ENCODE measurements at places on chromosomes 11 and 22.

GRCh38 chr22:50641696-50642607 lies 14.0 kb upstream of the ARSA start:
- DNase-seq, result no peak

DNA sequence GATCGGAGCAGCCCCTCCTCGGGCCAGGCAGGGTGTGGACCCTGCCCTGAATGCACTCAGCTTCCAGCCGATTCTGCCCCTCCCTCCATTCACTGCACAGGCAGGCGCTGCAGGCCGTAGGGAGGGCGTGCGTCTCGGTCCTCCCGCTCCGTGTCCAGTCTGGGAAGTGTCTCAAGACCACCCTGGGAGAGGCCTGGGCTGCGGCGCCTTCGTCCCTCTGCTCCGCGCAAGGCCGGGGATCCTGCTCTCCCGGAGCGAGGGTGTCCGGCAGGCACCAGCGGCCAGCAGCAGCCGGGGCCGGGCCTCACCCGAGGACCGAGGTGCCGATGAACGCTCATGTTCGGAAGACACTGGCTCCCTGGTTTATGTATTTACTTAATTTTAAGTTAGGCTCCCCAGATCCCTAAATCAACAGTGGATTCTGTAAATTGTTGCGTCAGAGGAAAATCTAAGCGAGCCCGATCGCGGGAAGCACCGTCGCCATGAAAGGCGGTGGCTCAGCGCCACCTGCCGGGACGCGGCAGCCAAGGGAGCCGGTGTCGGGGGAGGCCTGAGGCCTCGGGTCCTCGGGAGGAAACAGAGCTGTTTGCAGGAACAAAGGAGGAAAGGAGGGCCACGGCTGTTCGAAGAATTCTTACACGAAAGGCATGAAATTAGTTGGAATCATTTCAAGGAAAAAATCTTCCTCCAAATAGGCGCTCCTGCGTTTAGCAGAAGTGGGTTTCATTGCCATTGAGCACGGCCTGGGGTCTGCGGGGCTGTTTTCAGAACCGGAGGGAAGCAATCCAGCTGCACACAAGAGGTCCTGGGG lies 195.3 kb downstream of the BRD1 start:
- no peak for DNase-seq

DNA sequence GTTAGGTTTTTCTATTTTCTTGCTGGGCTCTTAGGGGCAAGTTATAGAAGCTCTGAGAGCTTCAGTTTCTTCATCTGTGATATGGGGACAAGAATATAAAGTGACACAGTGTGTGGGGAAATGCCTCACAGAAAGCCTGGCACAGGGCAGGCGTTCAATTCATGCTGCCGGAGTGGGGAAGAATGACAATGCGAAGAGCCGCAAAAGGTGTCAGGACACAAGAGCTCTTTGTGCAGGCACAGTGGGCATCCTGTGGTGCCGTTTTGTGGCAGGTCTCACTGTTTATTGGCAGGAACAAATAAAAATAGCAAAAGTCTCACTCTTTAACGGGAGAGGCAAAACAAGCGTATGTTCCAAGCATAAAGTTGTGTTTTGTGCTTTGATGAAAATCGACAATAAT lies 112.1 kb downstream of the TIMP3 start:
- no peak for DNase-seq

DNA sequence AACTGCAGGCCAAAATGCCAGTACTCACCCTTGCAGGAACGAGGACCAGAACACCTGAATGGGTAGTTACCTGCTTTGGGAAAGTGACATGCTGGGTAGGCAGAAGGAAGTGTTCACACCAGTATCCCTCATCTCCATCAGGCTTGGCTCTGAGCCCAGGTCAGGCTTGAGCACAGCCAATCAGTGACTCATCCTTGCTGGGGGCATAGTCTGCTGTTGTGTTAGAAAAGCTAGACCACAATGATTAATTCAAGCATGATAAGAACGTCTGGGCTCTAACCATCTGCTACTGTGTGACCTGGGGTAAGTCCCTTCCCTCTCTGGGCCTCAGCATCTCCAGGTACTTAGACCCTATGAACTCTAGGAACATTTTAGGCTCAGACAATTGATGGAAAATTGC lies 450.4 kb downstream of the MIAT start:
- DNase-seq, result peak; percentile 95

DNA sequence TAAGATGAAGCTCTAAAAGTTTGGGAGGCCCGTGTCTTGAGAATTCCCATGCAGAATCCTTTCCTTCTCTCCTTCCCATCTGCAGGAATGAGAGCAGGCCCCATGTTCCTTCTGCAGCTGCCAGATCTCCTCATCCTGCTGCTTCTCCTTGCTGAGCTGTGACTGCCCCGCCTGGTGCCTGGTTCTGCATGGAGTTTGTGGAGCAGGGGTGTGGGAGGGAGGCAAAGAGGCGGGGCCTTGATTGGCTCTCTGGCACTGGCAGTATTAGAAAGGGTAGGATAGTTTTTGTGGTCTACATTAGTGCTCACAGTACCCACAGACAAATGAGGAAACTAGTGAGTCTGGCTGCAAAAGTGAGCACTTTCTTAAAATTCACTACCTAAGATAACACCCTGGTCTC lies 91.1 kb upstream of the CLPB start:
- no peak for DNase-seq

DNA sequence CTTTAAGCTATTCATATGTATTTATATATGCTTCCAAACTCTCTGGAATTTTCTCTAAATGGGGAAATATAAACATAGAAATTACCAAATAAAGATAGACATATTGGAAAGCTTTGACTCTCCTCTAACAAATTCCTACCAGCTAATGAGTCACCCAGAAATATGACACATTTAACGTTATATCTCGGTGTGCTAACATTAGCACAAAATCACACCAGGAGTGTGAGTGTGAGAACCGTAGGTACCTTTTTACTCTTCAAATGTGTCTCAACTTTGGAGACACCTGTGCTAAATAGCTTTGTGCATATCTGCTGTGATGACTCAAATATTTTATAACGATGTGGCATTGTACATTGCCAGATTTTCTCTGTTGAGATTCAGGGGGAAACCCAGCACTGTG lies 714.4 kb downstream of the METTL15 start:
- peak; percentile 62 for DNase-seq

DNA sequence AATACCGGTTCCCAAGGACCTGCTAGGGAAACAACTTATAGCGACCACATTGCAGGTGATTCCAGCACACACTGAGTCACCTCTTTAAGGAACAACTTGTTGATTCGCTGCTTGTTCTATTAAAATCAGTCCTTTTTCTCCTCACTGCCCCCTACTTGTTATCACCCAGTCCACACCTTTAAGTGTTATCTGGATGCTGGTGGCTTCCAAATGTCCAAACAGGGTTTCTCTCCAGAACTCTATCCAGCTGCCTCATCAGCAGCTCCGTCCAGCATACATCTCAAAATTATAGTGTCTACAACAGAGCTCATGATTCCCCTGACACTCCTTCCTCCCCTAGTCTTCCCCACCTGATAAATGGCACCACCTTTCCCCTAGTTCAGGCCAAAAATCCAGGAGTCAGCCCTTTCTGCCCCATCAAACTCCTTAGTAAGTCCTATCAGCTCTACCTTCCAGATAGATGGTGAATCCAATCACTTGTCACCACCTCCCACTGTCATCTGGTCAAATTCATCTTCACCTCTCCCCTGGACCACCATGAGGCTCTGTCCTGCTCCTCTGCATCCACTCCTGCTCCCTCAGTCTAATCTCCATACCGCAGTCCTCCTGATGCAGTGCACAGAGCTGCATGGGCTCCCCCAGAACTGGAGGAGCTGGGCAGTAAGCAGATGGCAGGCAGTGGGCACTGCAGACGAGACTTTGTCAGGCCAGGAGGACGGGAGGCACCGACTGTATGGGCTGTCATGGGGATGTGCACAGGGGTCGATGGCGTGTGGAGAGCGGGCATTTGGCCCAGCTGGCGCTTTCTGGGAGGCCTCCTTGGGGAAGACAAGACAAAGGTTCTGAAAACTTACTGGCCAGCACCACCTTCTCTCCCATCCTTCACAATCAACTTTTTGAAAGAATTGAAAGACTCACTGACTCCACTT lies 19.3 kb downstream of the IL10RA start:
- no peak for DNase-seq

GRCh38 chr11:30346068-30346688 lies 23.3 kb downstream of the ARL14EP start:
- DNase-seq, result peak; percentile 71

DNA sequence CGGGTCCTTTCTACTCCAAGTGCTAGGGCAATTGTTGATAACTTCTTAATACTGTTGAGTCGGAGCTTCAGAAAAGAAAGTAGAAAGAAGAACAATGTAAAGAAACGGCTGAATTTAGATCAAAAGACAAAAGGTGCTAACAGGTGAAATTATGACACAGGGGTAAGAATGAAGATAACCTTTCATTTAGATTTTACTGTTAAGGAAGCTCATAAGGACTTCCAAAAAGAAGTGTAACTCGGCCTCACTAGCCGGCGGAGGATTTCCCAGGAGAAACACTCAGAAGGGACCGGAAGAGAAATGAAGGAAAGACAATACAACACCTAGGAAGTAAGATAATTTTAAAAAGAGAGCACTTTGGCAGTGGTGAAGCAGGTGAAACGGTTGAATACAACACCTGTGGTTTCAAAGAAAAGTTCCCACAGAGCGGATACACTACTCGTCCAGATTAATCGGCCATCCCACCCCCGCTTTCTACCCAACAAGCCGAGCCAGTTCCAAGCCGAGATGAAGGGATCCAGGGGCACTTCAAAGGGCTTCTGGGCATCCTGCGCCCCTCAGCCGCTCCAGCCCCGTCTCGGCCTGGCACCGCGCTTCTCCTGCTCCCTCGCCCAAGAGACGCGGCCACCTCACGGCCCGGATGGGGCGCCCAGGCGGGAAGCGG lies 737 bp downstream of the PPP2R1B start:
- peak; percentile 24 for DNase-seq

DNA sequence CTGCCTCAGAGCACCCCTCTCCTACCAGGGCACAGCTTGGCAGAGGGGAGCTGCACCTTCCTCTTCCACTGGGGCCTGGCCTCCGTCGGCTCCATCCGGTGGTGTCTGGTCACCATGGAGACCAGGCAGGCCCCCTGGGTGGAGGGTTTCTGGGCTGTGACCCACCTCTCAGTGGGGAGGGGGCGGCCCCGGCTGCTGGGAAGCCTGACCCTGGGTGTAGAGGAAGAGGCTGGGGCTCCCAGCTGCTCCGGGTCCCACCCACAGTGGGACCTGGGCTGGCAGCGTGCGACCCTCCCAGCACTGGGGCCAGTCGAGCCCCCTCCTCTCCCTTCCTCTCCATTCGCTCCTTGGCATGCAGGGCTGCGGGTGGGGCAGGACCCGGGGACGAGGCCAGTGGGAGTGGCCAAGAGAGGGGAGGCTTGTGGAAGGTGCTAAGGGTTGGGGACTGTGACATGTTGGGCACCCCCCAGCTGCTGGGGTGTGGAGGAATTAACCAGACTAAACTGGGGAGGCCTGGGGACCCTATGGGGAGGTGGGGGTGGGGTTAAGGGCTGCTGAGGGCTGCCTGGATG lies 46.8 kb downstream of the BRSK2 start:
- no peak for DNase-seq

DNA sequence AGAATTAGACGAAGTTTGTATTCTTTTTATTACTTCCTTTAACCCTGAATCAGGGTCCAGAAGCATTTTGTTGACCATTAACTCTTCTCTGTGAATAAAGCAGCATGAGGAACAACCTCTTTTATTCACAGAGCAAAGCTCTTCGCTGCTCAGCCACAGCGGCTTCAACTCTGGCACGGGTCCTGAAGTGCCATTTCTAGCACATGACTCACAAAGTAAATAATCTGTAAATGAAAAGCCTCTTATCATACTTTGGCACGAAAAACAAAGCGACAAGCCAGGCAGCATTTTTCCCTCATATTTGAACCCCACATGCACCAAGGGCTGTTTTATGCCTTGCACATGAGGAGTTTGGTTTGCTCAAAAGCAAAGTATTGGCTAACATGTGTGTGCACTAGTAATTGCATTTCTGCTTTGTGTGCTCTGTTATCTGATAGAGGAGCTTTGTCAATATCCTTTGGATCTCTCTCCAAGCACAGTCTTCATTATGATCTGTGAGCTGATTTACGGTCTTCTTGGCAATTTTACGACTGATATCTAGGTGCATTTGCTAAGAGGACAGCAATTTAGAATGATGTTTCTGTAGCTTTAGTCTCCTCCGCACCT lies 33.0 kb upstream of the APOBEC3A start:
- DNase-seq, result peak; percentile 81

DNA sequence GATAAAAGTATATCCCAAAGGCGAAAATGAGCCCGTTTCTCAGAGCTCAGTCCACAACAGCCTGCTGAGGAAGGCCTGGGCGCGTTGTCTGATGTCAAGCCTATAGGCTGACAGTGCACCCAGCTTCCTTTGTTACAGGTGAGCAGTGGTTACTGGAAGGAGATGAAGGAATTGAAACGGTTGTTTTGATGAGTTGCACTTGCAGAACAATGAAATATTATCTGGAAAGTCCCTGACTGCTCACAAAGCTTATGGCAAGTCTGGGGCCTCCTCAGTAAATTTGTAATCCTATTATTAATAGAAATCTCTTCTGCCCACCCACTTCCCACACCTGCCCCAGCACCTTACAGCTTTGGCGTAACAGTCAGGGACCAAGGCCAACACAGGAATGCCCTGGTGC lies 77.8 kb downstream of the C11orf91 start:
- no peak for DNase-seq

DNA sequence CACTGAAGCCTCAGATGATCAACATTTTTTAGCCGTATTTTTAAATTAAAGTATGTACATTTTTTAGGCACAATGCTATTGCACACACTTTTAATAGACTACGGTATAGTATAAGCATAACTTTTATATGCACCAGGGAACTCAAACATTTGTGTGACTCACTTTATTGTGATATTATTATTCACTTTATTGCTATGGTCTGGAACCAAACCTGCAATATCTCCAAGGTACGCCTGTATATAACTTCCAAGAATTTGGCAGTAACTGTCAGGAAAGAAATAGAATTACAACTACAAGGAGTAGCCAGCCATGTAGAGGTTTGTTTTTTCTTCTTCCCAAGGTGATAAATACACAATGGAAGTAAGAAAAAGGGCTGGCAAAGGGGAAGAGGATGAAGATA lies 62.3 kb downstream of the PRR5L start:
- DNase-seq, result no peak

DNA sequence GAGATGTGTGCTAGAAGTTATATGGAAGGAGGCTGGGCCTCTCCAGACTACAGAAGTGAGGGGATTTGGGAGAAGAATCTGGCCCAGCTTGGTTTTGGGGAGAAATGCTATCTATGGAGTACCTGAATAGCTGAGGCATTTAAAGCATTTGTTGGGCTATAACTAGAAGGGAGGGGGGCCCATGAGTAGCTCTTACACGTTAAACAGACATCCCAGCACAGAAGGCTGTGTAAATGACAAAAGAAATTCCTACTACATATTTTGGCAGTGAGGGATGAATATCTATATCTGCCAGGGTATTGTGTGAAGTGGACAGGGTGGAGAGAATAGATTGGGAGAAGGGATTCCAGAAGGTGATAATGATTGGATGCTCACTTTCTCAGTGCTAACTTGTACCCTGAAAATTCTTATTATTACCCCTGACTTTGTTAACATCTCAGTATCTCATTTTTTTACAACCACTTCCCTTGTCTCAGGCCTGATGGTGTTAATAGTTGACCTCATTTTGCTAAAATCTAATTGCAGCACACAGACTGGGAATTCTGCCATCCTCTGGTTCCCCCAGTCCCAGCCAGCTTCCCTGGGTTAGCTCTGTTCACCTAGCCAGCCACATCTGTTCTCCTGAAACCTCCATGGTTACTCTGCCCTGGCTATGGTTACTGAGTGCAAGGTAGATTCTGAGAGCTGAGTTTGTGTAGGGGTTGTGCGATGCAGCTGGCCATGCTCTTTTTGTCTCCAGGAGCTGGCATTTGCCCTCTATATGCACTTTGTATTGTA lies 28.8 kb upstream of the RRM1 start:
- DNase-seq, result no peak

GRCh38 chr11:45994371-45995341 lies 72.2 kb downstream of the LARGE2 start:
- DNase-seq, result no peak

GRCh38 chr11:10443152-10443551 lies 11.9 kb upstream of the AMPD3 start:
- DNase-seq, result no peak

Measured in MCF 10A (cell line).